ENCODE measurements at places on chromosomes 16 and 17. TPM values are rescaled to one million over a fixed set of nuclear protein-coding genes. Genes with fewer than 3 reads are reported as not detected.
A peak's percentile ranks its signal among the peaks of the same experiment; 100 is the strongest.

- ATAC-seq: peak; percentile 89
These were observed 6.0 kb downstream of the SLFN14 start for GRCh38 chr17:35554668-35555067.

GRCh38 chr17:72725433-72726068, 366.9 kb downstream of the SLC39A11 start:
- ATAC-seq: peak; percentile 38

GRCh38 chr17:47641202-47641601, 8.5 kb upstream of the KPNB1 start:
- ATAC-seq: no peak

GRCh38 chr16:57742543-57742942, 7.0 kb downstream of the KATNB1 start:
- ATAC-seq: no peak

DNA sequence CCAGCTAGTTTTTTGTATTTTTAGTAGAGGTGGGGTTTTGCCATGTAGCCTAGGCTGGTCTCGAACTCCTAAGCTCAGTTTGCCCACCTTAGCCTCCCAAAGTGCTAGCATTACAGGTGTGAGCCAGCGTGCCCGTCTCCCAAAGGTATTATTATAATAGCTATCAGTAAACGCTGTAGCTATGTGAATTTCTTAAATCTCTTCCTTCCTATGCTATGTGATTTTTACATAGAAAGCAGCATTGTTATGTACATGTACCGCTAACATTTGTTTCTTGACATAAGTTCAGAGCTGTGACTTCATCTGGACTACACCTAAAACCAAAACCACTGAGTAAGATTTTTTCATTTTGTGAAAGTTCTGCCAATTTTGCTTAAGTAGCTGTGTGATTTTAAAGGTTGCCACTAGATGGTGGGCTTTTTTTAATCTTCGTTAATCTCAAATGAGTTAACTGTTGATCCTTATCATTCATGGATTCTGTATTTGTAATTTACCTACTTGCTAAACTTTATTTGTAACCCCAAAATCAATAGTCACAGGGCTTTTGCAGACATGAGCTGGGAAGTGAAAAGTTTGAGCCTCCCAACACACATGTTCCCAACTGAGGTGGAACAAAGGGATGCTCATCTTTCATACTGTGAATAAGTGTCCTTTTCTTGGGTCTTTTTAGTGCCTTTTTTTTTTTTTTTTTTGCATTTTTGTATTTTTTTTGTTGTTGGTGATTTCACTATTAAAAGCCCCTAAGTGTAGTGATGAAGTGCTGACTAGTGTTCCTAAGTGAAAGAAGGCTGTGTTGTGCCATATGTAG, 21.9 kb downstream of the PRKAR1A start:
- peak; percentile 57 for ATAC-seq

DNA sequence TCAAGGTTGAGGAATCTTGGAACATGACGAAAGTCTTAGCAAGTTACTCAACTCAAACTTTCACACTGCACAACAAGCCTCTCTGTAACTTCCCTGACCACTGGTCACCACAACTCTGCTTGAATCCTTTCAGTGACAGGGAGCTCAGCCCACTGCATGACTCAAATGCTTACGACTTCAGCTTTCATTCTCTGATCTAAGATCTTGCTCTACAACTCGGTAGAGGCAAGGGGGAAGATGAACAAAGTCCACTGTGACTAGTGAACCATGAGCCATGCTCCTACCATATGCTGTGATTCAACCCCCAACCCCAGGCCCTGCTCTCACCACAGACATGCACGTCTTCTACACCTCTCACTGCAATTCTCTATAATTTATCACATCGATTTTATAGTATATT, 160.9 kb downstream of the SLC39A11 start:
- ATAC-seq: peak; percentile 90

- peak; percentile 65 for ATAC-seq
These were observed 15.8 kb upstream of the EEF2K start for GRCh38 chr16:22190081-22190775.

GRCh38 chr17:72432143-72432621, 311.4 kb downstream of the SOX9 start:
- no peak for ATAC-seq

DNA sequence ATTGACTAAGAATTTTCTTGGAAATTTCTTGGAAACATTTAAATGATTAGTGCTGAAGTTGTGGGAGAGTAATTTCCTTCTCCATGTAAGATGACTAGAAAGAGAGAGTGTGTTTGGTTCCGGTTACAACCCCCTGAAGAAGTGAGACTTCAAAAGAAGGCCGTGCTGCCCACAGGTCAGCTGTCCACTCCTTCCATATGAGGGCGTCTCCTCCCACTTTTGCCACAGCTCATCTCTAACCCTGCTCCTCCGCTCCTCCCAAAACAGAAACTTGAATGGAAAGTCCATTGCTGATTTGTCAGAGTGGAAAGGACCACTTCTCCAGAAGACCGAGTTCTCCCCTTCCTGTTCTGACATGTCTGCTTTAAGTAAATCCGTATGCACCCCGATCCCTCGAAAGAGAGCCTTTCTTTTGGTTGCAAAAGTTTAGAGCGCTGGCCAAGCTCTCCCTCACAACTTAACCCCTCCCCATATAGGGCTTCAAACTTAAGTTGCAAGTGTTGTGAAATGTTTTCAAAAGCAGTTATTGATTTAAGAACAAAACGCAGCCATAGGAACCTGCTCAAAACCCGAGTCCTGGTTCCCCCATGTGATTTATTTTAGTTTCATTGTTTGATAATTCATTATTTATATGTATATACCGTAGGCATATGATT, 129.5 kb downstream of the SOCS1 start:
- no peak for ATAC-seq

Gene COG7
- 29.4 TPM for total RNA-seq

Gene ADAD2
- total RNA-seq: not detected

Gene MYO15B
- 44.5 TPM for total RNA-seq

Gene ETV4
- 0.61 TPM for total RNA-seq

All from activated T-helper 17 cell treated with anti-CD3 and anti-CD28 coated beads, Interleukin-2, amount 50 U/mL, for 72 hours (primary cell).